Activated CD4-positive, alpha-beta T cell treated with anti-CD3 and anti-CD28 coated beads, Interleukin-2, amount 50 U/mL, for 24 hours (primary cell): ENCODE measurements at places on chromosomes 2 and 18.

DNA sequence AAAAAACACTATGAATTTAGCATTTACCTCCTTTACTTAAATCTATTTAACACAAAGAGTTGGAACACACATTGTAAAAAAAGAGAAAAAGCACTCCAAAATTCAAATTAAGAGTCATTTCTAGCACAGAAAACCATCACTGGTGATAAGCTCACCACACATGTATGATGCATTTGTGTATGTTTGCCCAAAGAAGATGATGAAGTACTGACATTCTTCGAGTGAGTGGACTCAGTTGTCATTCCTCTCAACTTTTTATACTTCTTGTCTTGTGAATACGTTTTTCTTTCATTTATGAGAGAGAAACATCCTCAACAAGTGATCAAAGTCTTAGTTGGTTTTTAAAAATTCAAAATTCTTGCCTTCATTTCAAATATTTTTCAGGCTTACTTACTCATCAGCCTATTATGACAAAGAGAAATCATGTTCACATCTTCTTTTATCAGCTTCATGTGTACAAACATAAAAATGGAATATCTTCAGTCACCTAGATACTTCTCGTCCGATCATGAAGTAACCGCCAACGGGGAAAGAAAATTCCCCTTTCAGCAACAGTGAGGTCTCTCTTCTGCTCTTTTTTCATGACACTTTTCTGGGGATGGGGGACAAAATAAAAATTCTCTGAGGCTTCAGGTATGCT, 1.5 kb downstream of the DSEL start:
- no peak for DNase-seq

GRCh38 chr18:10543277-10543676, 17.4 kb downstream of the NAPG start:
- no peak for DNase-seq

DNA sequence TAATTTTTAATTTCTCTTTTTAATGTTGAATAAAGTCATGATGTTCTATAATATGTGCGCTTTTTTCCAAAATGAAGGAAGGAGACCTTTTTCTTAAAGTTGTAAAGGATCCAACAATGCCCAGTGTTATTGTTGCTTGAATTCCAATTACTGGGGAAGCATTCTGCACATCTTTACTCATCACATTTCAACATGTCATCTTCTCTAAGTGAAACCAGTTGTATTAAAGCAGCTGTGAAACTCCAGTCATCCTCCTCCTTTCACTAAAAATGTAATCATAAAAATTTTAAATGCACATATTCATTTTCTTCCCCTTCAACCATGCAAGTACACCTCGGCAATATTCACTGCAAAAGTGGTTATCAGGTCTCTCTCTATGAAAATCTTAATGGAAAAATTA, 722.7 kb downstream of the TSN start:
- DNase-seq = no peak

GRCh38 chr2:165698444-165698884, 95.6 kb downstream of the GALNT3 start:
- no peak for DNase-seq
